ENCODE measurements at places on chromosomes 12 and 14.

- peak; percentile 7 for DNase-seq
Measured at GRCh38 chr12:99767809-99768208, 120.3 kb downstream of the GARIN6 start.

- DNase-seq = no peak
Measured at GRCh38 chr12:117890137-117890536, 78.7 kb downstream of the KSR2 start.

DNA sequence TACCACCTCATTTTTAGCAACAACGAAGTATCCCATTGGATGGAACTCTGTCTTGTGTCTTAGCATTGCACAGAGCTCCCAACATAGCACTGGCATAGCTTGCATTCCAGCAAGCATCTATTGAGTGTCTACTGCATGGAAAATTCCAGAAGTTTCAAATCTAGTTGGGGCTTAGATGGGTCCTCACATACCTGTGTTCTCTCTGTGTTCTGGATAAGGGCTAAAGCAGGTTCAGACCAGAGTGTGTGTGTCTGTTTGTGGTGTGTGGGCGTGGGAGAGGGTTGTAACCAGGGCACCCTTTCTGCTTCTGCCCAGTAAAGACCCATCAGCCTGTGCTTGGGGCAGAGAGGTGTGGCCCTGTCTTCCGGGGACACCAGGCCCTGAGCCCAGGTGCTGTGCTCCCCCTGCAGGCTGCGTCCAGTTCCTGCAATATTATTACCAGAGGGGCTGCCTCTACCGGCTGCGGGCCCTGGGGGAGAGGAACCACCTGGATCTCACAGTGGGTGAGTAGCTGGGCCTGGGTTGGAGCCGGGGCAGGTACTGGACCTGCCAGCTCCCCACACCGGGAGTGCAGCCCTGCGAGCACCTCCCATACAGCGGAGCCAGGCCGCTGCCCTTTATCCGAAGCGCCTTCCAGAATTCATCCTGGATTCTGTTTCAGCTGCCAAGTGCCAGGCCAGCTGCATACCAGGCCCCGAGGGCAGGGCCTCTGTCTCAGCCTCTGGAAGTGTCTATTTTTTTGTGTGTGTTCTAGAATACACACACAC lies 20.3 kb downstream of the RHOF start:
- peak; percentile 64 for DNase-seq

- DNase-seq = peak; percentile 13
Measured at GRCh38 chr14:89027097-89027740, 202.8 kb downstream of the TTC8 start.

GRCh38 chr14:81198651-81199050 lies 22.1 kb downstream of the GTF2A1 start:
- no peak for DNase-seq

GRCh38 chr12:108890208-108890607 lies 10.3 kb downstream of the DAO start:
- DNase-seq = no peak

GRCh38 chr14:88541324-88541723 lies 13.5 kb downstream of the PTPN21 start:
- DNase-seq = no peak

GRCh38 chr12:92199819-92200576 lies 54.4 kb upstream of the BTG1 start:
- no peak for DNase-seq

- no peak for DNase-seq
Measured at GRCh38 chr14:84694161-84694560, 835.8 kb upstream of the FLRT2 start.

DNA sequence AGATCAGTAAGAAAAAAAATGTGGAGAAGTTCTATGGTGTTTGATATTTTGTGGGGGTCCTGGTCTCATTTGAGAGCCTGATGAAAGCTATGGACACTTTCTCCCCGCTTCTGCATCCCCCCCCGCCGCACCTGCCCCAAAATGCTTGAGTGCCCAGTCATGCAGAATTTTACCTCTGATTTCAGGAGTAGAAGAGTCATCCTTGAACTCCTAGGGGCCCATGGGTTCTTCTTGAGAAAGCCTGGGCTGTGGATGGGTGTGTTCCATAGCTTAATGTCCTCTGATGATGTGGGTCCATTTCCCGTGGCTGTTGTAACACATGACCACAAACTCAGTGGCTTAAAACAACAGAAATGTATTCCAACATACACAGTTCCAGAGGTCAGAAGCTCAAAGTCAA lies 248.8 kb upstream of the PWP1 start:
- DNase-seq = no peak

GRCh38 chr12:62758216-62758615 lies 176.7 kb downstream of the PPM1H start:
- no peak for DNase-seq

DNA sequence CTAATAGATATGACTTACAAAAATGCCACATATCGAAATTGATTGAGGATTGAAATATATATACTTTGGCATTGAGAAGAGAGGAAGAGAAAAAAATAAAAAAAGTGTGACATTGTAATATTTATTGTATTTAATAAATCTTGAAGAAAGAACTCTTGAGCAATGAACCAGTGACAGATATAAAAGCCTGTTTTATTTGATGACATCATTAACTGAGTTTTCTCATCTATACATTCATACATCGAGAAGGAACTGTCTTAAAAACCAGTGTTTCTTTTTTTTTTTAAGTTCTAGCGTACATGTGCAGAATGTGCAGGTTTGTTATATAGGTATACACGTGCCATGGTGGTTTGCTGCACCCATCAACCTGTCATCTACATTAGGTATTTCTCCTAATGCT lies 368.2 kb downstream of the SNAPC1 start:
- no peak for DNase-seq

DNA sequence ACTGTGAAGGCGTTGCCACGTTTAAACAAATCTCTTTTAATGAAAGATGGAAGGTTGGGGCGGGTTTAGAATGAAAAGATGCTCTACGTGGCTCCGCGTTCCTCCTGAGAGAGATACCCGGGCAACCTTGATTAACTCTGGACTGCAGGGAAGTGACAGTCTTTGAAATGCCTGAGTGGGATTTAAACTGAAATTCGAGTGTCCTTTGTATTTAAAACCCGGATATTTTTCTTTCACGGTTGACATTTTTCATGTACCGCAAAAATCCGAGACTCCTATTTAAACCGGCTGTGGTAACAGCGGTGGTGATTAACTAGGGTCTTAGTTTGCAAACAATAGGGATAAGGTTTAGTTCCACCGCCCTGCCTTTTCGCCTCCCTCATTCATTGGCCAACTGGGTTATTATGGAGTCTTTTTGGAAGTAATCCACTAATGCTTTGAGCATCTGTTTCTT lies 707 bp downstream of the G2E3 start:
- no peak for DNase-seq

- DNase-seq = no peak
Measured at GRCh38 chr12:18907127-18907526, 169.2 kb downstream of the CAPZA3 start.

- no peak for DNase-seq
Measured at GRCh38 chr14:75254901-75255584, 23.6 kb upstream of the FOS start.

- no peak for DNase-seq
Measured at GRCh38 chr12:116136340-116136739, 141.2 kb downstream of the MED13L start.

- DNase-seq = no peak
Measured at GRCh38 chr12:105454688-105455087, 124.2 kb downstream of the C12orf75 start.

- DNase-seq = no peak
Measured at GRCh38 chr12:28708918-28709371, 440.1 kb upstream of the FAR2 start.

DNA sequence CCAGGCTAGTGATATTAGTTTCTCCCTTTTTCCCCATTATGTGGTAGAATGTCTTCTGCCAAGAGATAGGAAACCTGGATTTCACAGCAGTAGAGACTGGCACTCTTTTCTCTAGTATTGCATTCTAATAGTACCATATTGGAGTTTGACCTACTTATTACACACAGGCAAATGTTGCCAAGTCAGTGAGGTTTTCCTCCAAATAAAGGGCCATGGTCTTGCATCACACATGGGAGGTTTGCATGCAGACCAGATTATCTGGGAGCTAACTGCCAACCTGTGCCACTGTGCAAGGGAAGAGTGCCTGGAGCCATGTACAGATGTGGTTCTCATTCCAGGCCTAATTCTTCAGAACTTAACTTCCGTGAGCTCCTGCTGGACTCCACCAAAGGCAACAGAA lies 113.3 kb downstream of the ANO6 start:
- DNase-seq = no peak

GRCh38 chr14:101235335-101236103 lies 325.8 kb upstream of the DIO3 start:
- peak; percentile 26 for DNase-seq

GRCh38 chr14:104116288-104116755 lies 22.1 kb upstream of the KIF26A start:
- no peak for DNase-seq

All from HCT116 (cell line).